Activated CD4-positive, alpha-beta T cell treated with anti-CD3 and anti-CD28 coated beads, Interleukin-2, amount 50 U/mL, for 24 hours (primary cell): ENCODE measurements at places on chromosomes 1 and 21.
A peak's percentile ranks its signal among the peaks of the same experiment; 100 is the strongest.

DNA sequence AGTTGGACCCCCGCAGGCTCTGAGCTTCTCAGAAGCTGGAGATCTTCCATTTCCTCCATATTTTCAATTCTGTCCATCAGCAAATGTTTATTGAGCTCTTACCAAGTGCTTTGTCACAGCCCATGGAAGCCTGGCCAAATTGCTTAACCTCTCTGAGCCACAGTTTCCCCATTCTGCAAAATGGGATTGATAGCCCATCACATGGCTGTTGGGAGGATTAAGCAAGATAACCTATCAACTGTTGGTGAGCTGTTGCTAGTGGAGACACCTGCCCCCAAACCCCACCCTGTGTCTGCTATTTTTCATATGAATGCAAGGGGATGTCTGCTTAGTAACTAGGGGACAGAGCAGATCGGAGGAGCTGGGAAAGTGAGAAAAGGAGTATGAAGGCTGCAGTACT, 38.3 kb downstream of the CD34 start:
- no peak for DNase-seq

GRCh38 chr1:67832737-67833601, at the start of gene GNG12:
Gene GNG12 (minus strand): TSS chr1:67833467. CDS start chr1:67707686, 125,781 bp downstream.
- no peak for DNase-seq

DNA sequence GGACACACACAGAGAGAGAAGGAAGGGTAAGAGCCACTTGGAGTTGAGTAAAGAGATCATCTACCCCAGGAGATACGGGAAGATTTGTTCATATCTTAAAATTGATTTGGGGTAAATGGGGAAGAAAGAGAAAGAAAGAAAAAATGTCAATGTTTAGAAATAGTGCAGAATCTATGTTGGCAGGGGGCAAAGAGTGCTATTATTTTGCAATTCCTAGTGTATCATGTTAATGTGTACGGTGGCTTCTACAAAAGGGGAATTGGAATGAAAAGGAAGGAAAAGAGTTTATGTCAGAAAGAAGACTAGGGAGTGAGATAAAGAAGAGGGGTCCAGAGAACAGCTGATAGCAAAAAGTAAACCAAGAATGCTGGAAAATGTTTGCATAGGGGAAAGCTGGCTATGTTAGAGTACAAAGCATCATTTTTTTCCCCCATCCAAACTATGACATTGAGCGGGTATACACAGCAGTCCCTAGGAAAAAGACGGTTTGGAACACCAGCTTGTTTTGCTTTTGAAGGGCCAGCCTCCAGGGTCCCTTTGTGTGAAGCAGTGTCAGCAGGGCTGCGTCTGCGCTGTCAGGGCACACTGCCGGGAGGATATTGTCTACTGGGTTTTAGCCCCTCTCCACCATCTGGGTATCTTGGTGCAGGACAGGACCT, 10.8 kb downstream of the LRRC8D start:
- no peak for DNase-seq

DNA sequence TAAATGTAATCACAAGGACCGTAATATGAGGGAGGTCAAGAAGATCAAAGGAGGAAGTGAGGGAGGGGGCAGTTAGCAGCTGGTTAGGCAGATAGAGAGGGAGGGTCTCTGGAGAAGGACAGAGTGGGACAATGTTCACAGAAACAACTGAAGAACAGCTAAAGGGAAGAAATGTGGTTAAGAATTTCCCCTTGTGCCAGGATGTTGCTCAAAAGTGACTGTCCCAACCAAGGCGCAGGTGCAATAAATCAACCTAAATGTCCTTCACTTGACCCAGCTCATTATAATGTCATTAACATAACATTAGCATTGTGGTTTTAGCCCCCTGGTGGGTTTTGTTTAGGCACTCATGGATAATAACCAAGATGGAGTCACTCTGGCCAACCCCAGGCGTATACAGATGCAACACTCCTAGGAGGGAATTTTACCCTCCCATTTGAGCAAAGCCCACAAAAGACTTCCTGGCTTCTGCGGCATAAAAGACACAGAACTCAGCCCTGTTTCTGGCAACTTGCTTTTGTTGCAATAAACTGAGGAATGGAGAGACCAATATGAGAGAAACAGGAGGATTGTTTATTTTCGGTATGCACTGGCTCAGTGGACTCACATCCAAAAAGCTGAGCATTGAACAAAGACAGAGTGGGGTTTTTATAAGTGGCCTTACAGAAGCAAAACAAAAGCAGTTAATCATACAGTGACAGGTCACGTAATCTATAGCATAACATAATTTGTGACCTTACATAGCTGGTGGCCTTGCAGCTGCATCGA, 7.3 kb upstream of the CA6 start:
- DNase-seq: no peak

DNA sequence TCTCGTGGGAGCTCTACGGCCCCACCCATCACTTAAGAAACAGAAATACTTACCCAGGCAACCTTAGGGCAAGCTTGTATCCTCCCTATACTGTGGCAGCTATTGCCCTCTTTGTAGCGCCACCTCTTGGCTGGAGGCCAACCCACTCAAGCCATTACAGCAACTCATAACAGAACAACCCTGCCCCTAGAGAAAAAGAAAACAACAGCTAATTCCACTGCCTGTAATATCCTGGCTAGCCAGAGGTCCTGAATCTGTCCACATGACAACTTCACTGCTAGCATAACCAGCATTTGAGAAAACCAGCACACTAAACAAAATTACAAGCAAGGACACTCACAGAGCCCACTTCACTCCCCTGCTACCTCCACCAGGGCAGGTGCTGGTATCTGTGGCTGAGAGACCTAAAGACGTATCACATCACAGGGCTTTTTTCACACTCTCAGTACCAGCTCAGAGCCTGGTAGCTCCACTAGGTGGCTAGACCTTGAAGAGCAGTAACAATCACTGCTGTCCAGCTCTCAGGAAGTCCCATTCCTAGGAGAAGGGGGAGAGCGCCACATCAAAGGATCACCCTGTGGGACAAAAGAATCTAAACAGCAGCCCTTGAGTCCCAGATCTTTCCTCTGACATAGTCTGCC, 14.5 kb upstream of the MX1 start:
- no peak for DNase-seq

DNA sequence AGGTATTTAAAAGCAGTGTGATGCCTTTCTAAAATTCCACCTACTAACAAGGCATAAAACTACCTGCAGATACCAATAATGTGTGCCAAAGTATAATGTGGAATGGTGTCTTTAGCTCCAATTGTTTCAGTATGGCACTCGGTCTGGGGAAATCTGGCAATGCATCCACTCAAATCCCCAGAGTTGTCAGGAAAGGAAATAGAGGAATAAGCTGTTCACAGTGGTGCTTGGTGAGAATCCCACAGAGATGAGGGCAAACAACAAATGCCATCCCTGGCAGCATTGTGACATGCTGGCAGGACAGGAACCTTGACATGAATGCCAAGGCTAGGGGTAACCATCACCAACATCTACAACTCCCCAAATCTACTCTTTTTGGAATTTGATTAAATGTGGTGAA, 240.7 kb downstream of the BARHL2 start:
- no peak for DNase-seq

- DNase-seq: no peak
Observed at GRCh38 chr1:150237746-150238145, 1.8 kb upstream of the ANP32E start.

GRCh38 chr1:115781343-115781742, 12.8 kb upstream of the CASQ2 start:
- DNase-seq: no peak

DNA sequence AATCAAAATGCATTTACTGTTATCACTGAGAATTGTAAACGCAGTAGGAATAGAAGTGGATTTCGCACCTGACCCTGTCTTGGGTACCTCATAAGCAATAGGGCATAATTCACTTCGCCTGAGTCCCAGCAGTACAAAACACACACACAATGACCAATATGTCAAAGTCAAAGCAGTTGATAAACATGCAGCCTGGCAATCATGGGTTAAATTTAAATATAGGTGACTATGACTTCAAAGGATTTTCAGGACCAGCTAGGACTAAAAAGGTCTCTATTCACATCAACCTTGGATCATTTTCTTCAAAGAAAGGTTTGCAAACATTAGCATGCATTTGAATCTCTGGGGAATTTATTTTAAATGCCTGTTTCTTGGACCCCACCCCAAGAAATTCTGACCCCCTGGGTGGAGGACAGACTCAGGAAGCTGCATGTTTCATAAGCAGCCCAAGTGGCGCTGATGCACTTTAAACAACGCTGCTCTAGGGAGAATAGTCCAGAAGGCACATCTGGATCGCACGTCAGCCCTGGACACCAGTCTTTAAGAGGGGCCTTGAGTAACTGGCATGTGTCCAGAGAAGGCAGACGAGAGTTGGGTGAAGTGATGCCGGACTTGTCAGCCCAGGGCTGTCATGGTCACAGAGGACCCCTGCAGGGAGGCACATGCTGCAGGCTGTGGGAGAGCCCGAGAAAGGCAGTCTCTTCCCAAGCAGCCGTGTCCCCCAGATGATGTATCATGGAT, 55.7 kb upstream of the EFHD2 start:
- DNase-seq: no peak

GRCh38 chr21:42187976-42188653, 30.8 kb upstream of the ABCG1 start:
- DNase-seq: peak; percentile 38

- DNase-seq: no peak
Observed at GRCh38 chr1:94851571-94851970, 31.4 kb downstream of the SLC44A3 start.

GRCh38 chr1:19220080-19220846, 10.2 kb upstream of the UBR4 start:
- no peak for DNase-seq

DNA sequence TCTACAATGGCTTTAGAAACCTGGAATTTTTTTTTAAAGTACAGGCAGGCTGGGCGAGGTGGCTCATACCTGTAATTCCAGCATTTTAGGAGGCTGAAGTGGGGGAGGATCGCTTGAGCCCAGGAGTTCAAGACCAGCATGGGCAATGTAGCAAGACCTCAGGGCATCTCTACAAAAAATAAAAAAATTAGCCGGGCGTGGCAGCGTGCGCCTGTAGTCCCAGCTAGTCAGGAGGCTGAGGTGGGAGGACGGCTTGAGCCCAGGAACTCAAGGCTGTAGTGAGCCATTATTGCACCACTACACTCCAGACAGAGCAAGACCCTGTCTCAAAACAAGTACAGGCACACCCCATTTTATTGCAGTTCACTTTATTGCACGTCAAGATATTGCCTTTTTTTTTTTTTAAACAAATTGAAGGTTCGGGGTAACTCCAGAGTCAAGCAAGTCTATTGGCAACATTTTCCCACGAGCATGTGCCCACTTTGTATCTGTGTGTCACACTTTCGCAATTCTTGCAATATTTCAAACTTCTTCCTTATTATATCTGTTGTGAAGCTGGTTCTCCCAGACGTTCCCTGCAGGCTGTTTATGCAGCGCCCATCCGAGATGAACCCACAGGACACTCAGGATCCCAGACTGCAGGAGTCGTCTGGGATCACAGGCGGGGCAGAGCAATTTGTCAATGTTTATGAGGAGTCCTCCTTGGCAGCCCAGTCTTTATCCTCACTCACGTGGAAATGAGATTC, 4.7 kb downstream of the HES2 start:
- DNase-seq: no peak

- DNase-seq: peak; percentile 51
Observed at GRCh38 chr21:14773777-14774345, 227.7 kb upstream of the SAMSN1 start.

DNA sequence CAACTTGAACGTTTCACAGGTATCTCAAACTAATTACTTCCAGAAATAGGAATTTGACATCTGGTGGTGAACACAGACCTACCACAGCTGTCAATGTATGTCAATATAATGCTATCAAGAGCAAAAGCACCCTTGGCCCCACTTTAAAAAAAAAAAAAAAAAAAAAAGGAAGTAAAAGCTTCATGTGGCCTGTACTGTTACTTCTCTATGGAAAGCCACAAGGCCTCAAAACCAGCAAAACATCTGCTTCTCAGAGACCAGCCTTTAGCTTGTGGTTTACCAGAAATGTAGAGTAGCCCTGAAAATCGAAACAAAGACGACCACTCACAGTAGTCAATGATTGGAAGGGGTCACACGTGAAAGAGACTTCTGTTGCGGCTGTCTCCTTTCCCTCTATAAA, 109.6 kb downstream of the SLC45A1 start:
- no peak for DNase-seq

DNA sequence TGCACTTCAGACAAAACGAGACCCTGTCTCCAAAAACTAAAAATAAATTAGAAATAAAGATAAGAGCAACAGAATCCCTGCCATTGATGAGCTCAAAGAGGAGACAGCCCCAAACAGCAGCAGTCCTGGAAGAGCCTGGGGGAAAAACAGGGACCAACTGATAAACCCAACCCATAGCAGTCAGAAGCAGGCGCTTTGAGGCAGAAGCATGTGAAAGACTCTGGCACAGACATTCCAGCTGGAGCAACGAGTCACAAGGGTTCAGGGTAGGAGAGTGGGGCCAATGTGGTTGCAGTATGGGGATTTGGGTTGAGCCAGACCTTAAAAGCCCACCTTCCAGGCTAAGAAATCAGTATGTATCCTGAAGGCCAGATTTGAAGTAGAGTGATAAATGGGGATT, 78.5 kb downstream of the MPZL1 start:
- no peak for DNase-seq

- no peak for DNase-seq
Observed at GRCh38 chr1:197101978-197102377, 34.9 kb upstream of the F13B start.

GRCh38 chr1:15764269-15764764, 5.7 kb downstream of the FBLIM1 start:
- DNase-seq: no peak

GRCh38 chr1:74748960-74749359, 16.0 kb downstream of the TYW3 start:
- no peak for DNase-seq

GRCh38 chr21:36263797-36264196, 56.2 kb upstream of the MORC3 start:
- DNase-seq: no peak

- no peak for DNase-seq
Observed at GRCh38 chr1:198638441-198638840, 399 bp upstream of the PTPRC start.

GRCh38 chr1:220800262-220800661, 13.5 kb downstream of the MTARC1 start:
- DNase-seq: no peak

GRCh38 chr1:4170548-4171340, 270.7 kb upstream of the C1orf174 start:
- no peak for DNase-seq

- no peak for DNase-seq
Observed at GRCh38 chr1:11567244-11568065, 86.8 kb downstream of the FBXO2 start.
